ENCODE measurements at places on chromosomes 4 and X. TPM values are rescaled to one million over a fixed set of nuclear protein-coding genes. Genes with fewer than 3 reads are reported as not detected.

GJB1 gene
- not detected for total RNA-seq

BRS3 gene
- total RNA-seq = not detected

ABCG2 gene
- total RNA-seq = 0.56 TPM

CFAP47 gene
- total RNA-seq = not detected

EGFL6 gene
- total RNA-seq = 2.2 TPM

TCEAL2 gene
- total RNA-seq = not detected

WWC2 gene
- 0.40 TPM for total RNA-seq

ADH1C gene
- not detected for total RNA-seq

PLP2 gene
- total RNA-seq = 91.4 TPM

PALLD gene
- total RNA-seq = 37.9 TPM

TMEM131L gene
- 40.3 TPM for total RNA-seq

ITM2A gene
- total RNA-seq = 113 TPM

RGN gene
- not detected for total RNA-seq

TLR3 gene
- total RNA-seq = not detected

NLGN4X gene
- total RNA-seq = not detected

PNMA6F gene
- not detected for total RNA-seq

ESX1 gene
- total RNA-seq = not detected

SMPX gene
- total RNA-seq = not detected

MID1IP1 gene
- total RNA-seq = 104 TPM

MAML3 gene
- 0.52 TPM for total RNA-seq

PLS3 gene
- 5.1 TPM for total RNA-seq
